HS-5 (cell line): ENCODE measurements at places on chromosomes 7 and 10.

DNA sequence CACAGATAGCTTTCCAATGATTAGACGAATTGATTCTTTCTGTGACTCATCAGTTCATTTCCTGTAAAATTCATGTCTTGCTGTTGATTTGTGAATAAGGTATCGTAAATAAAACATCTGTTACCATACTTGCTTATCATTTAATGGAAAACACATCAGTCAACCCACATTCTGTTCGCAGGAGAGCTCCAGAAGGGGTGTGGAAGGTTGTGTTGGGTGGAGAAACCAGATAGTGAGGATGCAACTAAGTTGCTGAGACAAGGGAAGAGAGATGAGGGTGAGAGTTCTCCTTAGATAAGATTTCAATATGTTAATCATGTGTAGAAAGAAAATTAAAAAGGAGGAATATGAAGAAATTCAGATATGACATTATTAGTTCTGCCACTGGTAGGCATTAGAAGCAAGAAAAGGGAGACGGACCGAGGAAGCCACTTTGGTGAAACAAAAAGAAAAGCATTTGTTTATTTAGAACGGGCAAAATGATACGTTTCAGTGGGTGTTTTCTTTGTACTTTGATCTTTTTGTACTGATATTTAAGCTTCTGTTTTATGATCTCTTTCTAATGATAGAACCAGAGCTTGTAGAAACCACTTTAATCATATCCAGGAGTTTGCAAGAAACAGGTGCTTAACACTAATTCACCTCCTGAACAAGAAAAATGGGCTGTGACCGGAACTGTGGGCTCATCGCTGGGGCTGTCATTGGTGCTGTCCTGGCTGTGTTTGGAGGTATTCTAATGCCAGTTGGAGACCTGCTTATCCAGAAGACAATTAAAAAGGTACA is 7.8 kb downstream of the CD36 start:
- no peak for DNase-seq

GRCh38 chr10:124041675-124042445 is 51.5 kb downstream of the CHST15 start:
- DNase-seq: peak; percentile 26

DNA sequence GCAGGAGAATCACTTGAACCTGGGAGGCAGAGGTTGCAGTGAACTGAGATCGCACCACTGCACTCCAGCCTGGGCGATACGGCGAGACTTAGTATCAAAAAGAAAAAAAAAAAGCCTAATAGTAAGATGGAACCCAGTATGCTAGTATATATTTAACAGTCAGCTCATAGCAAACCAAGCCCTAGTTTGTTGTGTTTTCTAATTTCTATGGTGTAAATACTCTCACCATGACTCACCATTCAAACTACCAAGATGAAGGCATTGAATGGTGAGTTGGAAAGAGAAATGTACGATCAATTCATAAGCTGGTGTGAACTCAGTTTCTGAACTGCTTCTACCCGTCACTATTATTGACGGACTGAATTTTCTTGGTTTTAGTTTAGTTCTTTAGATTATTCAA is 173.7 kb upstream of the KAT6B start:
- no peak for DNase-seq

GRCh38 chr10:25632802-25633201 is 301.2 kb upstream of the MYO3A start:
- no peak for DNase-seq
